ENCODE measurements at places on chromosomes 4 and X.

- DNase-seq = no peak
These were observed 66.9 kb downstream of the KLHL13 start for GRCh38 chrX:118049713-118050112.

DNA sequence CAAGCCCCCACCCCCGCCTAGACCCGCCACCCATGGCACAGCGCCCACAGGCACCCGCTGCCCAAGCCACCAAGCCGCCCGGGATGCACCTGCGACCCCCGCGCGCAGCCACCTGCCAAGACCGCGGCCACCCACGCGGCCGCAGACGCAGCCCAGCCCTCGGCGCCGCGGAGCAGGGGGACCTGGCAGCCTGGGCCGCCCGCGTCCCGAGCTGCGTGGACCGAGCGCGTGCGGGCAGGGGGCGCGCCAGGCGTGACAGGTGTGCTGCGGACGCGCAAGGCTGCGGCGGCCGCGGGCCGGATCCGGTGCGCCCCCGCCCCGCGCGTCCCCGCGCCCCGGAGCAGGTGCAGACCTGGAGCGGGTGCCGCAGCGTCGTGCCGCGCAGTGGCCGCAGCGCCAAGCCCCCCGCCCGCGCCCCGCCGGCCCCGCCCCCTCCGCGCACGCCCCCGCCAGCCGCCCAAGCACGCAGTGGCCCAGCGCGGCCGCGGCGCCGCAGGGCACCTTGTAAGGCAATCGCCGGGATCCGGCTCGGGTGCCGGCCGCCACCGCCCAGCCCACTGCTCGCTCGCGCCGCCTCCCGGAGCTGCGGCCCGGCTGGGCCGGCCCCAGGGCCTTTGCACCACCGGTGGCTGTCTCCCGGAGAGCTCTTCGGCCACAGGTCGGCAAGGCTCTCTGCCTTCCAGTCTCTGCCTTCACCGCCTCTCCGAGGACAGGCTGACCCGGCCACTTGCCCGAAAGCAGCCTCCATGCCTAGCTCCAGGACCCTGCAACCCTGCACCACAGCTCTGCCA, at the start of gene PNCK:
TSS of gene PNCK (minus strand) at position 386 of the 791 bp plus-strand sequence. CDS start 737 bp downstream, outside the sequence.
- DNase-seq = no peak

- peak; percentile 42 for DNase-seq
These were observed 87.0 kb upstream of the TSPAN5 start for GRCh38 chr4:98745366-98745765.

GRCh38 chr4:3235030-3235345, 14.0 kb upstream of the MSANTD1 start:
- DNase-seq = no peak

GRCh38 chr4:90624781-90625180, 497.6 kb downstream of the CCSER1 start:
- DNase-seq = no peak

DNA sequence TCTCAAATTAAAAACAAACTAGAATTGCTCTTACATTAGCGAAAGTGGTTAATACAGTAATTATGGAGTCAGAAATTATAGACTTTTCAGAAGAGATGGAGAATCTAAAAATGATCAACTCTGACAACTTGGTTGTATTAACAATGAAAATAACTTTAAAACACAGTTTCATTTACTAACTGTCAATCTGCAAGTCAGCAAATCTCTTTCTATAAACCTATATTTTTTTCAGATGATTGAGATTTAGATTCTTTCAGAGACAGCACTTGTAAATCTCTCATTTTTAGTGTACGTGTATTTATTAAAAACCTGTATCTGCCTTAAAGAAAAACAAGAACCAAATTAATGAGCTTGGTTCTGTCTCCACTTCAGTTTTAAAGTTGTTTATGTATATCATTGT, 311.4 kb downstream of the EPHA5 start:
- DNase-seq = no peak

- no peak for DNase-seq
These were observed 209.0 kb downstream of the NPNT start for GRCh38 chr4:106104276-106104675.

- no peak for DNase-seq
These were observed 239.6 kb upstream of the FAM47A start for GRCh38 chrX:34371754-34372153.

DNA sequence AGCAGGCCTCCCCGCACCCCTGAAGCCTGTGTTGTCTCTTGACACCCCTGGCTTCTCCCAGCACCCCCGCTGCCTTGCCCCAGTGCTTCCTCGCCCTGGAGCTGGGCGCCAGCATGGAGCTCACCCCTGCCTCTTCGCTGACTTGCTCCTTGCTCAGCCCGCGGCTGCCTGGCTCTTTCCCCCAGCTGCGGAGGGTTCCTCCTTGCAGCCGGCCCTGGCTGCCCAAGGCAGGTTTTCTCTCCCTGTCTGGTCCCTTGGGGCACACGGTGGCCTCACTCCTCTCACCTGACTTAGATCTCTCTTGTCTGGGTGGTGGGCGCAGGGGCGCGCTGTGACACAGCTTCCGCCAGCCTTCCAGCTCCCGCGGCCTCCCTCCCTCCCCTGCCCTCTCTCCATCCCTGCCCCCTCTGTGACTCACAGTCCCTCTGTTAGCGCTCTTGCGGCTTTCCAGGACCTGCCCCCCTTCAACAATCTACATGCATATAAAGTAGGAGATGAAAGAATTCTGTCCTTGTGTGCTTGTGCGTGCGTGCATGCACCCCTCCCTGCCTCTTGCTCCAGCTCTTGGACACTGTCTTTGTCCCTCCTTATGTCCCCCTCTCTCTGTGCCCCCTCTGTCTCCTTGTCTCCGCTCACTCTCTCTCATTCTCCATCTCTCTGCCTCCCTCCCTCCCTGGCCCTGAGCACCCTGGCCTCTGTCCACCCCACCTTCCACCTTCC, 2.2 kb downstream of the PLXNB3 start:
- no peak for DNase-seq

DNA sequence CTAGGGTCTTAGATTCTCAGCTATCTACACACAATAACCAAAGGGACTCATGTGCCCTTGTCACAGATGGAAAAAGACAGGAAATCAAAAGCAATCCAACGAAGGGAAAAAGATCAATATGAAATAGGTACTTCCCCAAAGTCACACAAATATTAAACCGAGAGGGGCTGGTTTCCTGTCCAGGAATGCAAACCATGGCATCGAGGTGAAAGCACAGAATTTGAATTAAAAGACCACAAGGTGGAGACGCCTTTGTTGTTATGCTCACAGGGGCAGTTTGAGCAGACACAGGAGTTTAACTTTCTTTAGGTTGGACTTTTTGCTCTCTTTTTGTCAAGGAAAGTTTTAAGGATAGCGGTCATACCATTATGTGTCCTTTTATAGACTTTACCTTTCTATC, 14.3 kb downstream of the H2BW1 start:
- no peak for DNase-seq
